ENCODE measurements at places on chromosomes 13 and 19.

- no peak for DNase-seq
Observed at GRCh38 chr13:52393572-52394357, 12.2 kb downstream of the THSD1 start.

DNA sequence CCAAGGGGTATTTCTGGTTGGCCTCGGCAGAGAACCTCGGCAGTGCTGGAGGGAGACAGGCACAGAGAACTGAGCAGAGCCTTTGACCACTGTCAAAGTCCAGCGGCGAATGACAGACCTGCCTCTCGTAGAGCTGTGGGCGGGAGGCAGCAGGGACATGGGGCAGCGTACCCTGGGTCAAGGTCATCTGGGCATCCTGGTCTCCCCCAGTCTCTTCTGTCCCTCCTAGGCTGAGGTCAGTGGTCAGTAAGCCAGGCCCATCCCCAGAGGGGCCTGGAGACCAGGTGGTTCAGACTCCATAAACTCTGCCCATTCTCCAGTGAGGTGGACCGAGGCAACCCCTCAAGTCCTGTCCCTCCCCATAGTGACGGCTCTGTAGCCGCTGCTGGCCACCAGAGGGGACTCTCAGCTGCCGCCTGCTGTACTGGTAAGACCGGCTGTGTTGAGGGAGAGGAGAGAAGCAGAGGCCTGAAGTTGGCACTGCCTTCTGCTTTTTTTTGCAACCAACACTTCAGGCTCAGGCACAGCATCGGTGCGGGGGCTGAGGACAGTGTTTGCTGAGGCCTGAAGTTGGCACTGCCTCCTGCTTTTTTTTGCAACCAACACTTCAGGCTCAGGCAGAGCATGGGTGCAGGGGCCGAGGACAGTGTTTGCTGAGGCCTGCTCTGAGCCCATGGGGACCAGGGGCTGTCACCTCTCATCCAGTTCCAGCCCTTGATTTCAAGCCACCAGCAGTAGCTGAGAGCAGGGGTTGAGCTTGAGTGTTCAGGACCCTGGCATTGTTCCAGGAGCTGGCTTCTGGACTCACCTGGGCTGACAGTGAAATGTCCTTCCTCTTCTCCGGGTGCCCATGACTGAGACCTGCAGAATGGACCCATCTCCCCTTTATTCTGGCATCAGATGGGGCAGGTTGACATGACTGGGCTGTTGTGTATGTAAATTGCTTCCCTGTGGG, at the start of gene PGLYRP2:
PGLYRP2 (minus strand) TSS at position 111 of the 955 bp plus-strand sequence. CDS start 130 bp downstream, outside the sequence.
- DNase-seq = no peak

DNA sequence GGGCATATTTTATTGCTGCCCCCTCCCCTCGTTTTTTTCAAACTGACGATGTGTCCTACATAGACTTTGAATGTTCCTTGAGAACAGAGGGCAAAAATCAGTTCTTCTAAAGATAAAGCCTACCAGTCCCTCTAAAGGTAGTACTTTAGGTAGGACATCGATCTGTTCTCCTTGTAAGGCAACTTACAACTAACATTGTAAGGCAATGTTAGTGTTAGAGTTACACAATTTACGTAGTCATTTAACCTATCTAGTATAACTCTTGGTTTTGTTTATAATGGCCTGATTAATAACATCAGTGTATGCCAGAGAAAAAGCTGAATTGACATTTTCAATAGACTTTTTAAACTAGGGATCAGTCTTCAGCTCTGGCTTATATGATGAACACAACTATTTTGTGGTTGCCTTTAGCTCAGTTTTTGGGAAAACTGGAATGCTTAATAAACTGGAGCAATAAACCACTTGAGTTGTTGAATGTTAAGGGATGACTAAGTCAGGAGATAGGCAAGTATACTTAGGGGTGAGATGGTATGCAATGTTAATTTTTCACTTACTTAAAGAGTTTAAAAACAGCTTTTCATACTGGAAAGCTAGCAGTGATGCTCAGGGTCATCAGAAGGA, 2.2 kb downstream of the NDFIP2 start:
- DNase-seq = no peak

GRCh38 chr13:31310786-31311185, 111.0 kb downstream of the B3GLCT start:
- DNase-seq = no peak

- no peak for DNase-seq
Observed at GRCh38 chr13:78689011-78689410, 30.1 kb upstream of the OBI1 start.

DNA sequence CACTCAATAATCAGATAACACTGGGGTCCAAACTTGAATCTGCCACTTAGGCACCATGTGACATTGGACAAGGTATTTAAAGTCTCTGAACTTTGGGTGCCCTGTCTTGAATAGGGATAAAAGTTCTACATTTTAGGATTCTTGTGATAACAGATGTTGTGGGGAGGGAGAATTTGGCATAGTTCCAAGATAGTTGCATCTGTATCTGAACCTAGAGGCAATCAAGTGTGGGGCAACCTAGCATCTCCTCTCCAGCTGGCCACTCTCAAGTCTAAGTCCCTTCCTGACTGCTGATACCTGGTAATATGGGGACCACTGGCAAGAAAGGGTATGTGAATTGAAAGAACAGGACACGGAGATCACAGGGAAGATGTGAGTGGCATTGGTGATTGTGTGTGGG, 256.1 kb downstream of the FOXO1 start:
- no peak for DNase-seq

GRCh38 chr19:42378225-42379215, 11.6 kb downstream of the CNFN start:
- no peak for DNase-seq

GRCh38 chr13:56932104-56932503, 208.6 kb upstream of the PRR20A start:
- DNase-seq = no peak

DNA sequence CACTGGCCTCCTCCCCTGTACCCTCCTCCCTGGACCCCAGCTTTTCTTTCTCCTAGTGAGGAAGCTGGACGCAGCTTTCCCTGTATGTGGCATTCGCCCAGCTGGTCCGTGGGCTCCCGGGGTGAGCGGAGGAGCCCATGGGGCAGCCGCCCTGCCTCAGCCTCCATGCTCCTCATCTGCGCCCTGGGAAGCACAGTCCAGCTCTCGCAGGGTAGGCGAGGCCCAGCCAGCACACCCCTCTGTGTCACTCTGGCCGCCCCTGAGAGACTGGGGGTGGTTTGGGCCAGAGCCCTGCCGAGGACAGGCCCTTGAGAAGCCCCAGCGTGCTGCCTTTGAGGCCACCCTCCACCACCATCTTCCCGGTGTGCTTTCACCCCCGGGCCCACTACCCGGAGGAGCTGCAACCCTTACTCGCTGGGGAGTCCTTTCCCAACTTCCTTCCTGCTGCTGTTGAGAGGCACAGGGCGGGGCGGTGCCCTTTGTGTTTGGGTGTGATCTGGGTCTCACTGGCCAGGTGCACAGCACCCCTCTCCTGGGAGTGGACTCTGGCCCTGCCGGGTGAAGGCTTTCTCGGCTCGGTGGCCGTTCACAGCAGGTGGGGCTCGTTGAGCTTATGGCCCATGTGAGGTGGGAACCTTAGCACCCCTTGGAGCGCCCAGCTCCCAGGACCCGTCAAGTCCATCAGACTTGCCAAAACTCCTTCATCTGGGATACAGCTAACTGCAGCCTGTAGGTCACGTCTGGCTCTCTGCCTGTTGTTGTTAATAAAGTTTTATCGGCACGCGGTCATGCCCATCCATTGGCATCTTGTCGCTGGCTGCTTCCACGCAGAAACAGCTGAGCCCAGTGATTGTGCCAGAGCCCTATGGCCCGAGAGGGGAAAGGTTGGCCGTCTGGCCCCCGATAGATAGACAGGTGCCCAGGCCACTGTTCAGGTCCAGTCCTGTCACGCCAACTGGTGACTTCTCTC, 3.2 kb downstream of the NCLN start:
- no peak for DNase-seq

DNA sequence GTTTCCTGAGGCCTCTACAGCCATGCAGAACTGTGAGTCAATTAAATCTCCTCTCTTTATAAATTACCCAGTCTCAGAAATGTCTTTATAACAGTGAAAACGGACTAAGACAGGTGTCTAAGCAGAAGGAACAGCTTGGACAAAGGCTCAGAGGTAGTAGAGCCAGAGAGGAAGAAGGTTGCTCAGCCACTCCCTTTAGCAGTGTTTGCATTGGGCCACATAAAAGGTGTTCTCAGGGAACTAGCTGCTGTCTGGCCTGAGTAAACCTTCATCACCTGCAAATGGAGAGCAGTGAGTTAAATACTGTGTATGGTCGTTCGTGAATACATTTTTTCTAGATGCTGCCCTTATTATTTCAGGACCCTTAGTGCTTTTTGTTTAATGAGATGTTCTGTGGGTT, 383.4 kb downstream of the EFNB2 start:
- no peak for DNase-seq

DNA sequence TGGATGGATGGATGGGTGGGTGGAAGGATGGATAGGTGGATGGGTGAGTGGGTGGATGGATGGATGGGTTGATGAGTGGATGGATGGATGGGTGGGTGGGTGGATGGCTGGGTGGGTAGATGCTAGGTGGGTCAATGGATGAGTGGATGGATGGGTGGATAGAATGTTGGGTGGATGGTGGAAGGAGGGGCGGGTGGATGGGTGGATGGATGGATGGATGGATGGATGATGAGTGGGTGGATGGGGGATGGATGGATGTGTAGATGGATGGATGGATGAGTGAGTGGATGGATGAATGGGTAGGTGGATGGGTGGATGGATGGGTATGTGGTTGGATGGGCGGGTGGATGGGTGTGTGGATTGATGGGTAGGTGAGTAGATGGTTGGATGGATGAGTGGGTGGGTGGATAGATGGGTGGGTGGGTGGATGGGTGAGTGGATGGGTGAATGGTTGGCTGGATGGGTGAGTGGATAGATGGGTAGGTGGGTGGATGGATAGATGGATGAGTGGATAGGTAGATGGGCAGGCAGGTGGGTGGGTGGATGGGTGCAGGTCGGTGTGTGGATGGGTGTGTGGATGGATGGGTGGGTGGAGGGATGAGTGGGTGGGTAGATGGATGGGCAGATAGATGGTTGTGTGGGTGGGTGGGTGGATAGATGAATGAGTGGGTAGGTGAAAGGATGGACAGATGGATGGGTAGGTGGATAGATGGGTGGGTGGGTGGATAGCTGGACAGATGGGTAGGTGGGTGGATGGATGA, 4.4 kb upstream of the SHC2 start:
- no peak for DNase-seq

GRCh38 chr13:43143591-43143990, 120.2 kb downstream of the DNAJC15 start:
- no peak for DNase-seq

Measured in stimulated activated CD4-positive, alpha-beta T cell treated with anti-CD3 and anti-CD28 coated beads, Interleukin-1b, Interleukin-23, amount 100 ng/mL, for 24 hours (primary cell).